OCI-M1 (cell line): ENCODE measurements at places on chromosomes 1 and 21.

- no peak for DNase-seq
Measured at GRCh38 chr21:44575307-44576024, 1.9 kb downstream of the KRTAP10-4 start.

- peak; percentile 90 for DNase-seq
Measured at GRCh38 chr1:6245086-6245868, 1.3 kb downstream of the HES3 start.

DNA sequence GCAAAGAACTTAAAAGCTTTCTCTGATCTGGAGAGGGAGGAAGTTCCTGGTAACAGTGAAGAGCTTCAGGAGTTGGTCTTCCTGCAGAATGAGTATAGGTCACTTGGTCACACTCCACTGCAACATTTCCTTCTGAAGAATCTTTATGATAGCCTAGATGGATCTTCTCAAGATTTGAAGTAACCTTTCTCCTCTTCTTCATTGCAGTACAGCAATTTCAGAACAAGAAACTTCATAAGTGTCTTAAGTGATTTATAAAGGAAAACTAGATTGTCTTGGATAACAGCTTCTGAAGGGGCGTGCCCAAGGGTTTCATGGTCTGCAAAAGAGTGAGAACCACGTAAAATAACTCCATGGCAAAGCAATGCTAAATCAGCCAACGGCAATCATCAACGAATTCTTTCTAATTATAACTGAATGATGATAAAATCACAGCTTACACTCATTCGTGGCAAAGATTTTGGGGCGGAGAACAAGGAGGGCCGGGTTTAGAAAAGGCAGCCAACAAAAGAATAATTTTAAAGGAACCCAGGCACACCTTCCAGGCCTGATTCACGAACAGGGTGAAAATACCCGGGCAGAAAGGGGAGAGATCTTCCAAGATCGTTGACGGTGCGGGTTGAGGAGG, 53.9 kb upstream of the ASPM start:
- DNase-seq: peak; percentile 73

GRCh38 chr1:183870351-183871077, 65.6 kb downstream of the RGL1 start:
- DNase-seq: no peak

DNA sequence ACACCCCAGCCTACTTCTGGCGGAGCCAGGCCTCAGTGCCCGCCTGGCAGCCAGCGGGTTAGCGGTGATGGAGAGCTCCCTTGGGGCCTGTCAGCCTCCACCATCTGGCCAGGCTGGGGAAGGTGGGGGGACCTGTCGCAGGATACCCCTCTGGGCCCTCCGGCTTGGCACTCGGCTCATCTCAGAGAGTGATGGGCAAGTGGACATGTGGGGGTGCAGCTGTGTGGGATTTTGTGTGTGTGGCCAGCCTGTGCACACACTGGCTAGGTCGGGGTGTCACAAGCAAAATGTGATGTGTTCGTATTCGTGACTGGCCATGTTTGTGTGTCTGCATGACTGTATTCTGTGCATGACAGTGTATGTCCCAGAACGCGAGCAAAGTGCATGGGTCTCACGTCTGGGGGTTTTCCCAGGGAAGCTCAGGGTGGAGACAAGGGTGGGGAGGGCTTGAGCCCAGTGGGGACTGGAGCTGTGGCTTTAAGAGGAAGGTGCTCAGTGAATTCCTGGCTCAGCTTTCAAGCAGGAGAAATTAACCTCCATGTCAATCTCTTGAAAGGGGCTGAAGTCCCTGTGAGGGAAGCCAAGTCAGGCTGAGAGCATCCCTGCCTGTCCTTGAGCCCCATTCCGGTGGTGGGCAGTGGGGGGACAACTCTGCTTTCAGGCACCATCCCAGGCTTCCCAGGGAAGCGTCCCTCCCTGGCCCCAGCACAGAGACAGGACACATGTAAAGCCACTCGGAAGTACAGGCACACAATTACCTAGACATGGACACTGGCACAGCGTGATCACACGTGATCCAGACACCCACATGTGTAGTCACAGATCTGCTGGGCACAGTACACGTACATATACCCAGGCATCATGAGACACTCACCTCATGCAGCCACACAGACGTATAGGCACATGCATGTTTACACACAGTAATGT, 21.1 kb upstream of the ADGRB2 start:
- no peak for DNase-seq

GRCh38 chr1:150089846-150090520, 22.4 kb downstream of the VPS45 start:
- peak; percentile 16 for DNase-seq
